ENCODE measurements at places on chromosomes 7 and 10. TPM values are rescaled to one million over a fixed set of nuclear protein-coding genes. Genes with fewer than 3 reads are reported as not detected.
A peak's percentile ranks its signal among the peaks of the same experiment; 100 is the strongest.

DNA sequence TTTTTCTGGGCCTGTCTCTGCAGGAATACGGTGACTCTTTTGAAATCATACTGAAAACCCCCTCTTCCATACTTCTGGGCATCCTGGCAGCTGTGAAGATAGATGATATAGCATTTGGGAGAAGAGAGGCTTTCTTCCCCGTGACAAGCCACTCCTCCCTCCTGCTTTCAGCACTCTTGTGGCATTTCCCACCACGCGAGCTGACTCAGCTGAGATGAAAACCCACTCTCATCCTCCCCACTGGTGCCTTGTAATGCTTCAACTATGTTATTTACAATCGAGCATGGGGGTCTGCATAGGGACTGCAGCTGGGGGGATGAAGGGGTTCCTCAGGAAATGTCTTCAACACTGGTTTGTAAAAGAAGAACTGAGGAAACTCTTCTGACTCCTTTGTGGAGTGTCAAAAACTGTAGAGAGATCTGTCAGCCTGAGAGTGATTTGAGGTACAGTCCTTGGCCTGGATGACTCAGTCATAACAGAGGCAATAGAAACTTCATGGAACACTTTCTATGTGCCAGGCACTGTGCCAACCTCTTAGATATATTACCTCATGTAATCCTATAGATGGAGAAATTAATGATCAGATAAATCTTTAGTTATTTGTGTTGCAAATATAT, 1.7 kb upstream of the TBATA start:
- peak; percentile 34 for DNase-seq

GRCh38 chr7:106598663-106599342, 62.2 kb downstream of the CCDC71L start:
- peak; percentile 80 for DNase-seq

DNA sequence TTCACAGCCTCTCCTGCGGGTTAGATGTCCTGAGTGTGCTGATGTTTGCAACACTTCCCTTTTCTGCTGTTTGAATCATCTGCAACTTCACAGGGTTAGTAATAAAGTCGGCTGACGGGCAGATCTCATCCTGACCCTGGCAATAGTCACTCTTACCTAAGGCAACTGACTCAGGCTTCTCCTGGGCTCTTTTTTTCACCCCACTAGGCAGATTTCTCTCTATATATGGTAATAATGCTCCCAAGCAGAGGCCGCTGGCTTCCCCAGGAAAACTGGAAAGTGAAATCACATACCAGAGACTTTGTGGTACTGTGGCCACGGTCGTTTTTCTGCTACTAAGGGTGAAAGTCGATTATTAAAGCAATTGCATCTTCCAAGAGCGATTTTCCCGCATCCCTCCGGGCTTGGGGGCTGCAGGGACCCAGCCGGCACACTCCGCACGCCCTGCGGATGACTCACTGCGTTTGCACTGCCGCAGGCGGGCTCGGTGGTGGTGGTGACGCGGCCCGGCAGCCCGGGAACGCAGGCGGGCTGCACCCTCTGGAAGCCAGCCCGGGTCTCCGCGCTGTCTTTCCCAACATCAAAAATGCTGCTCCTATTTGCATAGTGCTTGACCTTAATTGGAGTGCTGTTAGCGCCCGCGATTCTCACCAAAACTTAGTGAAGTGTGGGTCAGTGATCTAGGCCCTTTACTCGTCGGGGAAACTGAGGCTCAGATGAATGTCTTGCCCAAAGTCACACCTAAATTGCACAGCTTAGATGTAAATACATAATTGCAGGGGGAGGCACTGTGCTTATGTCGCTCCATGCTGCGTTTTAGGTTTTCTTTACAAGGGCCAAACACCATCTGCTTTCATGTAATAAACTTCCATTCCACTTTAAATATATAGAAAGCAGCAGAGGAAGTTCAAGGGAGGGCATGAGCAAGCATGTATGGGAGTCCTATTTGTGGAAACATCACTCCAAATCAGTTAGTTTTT, 47.6 kb upstream of the ITGB1 start:
- DNase-seq, result peak; percentile 100

DNA sequence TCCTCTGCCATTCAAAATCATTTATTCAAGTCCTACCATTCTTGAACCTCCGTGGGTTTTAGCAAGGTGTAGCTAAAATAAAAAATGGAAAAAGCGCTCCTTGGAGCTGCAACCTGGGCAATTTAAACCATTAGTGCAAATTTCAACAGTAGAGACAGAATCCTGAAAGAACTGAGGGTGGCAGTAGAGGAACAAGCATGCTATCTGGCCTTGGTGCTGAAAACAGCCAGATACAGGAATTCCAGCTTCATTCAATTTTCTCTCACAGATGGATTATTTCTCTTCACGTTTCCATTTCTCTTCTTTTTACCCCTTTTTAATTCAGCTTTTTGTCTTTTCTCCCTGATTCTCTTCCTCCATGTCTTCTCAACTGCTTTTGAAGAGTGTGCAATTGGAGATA, 77.7 kb downstream of the OTUD1 start:
- peak; percentile 46 for DNase-seq

DNA sequence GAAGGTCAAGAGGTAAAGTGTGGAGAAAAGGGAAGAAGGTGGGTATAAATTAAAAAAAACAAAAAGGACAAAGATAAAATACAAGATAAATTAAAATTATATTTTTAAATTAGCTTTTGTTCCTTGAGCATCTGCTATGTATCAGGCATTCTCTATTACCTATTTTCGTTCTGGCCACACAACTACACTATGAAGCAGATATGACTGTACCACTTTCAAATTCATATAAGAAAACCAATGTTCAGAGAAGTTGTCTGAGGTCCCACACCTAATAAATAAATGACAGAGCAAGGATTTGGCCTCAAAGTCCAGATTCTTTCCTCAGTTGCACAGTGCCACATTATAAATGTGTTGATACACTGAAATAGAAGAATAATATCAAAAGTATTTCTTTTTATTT, 103.8 kb upstream of the PCDH15 start:
- no peak for DNase-seq

GRCh38 chr7:130150587-130150986, 54.6 kb downstream of the TMEM209 start:
- no peak for DNase-seq

GRCh38 chr7:112495156-112495788, 14.5 kb downstream of the LSMEM1 start:
- DNase-seq, result no peak

DNA sequence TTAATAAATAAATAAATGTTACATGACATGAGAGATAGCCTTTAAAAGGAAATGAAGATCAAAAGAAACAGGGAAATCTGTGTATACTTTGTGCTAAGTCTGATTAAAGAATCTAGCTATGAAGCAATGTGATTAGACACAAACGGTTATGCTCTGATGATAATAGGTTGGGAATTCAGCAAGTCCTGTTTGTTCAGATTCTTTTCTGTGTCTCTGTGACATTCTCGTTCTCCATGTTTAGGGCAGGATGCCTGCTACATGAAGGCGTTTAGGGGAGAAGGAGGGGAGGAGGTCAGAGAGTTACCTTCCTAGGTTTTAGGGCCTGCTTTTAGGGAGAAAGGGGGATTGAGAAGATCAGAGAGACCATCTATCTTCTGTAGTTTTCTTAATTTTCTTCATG, 555.3 kb downstream of the DNAJB9 start:
- DNase-seq, result no peak

- no peak for DNase-seq
Measured at GRCh38 chr10:33674491-33674890, 340.0 kb upstream of the NRP1 start.

GRCh38 chr10:97550336-97551149, 22.0 kb upstream of the ANKRD2 start:
- no peak for DNase-seq

DNA sequence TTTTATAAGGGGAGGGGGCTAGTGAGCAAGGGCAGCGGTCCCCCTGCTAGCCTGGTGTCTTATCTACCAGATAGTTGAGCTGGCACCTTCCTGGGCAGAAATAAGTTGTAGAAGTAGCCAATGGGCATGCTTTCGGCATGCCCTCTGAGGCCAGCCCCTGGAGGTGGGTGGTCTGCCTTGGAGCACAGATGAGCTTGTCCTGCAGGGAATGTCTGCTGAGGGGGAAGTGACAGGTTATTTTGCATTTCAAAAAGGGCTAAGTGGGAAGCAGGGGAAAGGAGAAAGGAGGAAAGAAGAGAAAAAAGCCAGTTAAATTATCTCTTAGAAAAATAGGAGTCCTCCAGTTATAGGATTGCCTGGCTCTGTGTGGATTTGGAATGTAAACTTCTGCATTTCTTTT, 88.9 kb downstream of the GPR26 start:
- no peak for DNase-seq

The PDE6C gene
- total RNA-seq, result not detected

The PRKG1 gene
- total RNA-seq, result 6.3 TPM

The USP6NL gene
- 14.3 TPM for total RNA-seq

All from PC-3 (cell line).